ENCODE measurements at places on chromosomes 13 and 19.

DNA sequence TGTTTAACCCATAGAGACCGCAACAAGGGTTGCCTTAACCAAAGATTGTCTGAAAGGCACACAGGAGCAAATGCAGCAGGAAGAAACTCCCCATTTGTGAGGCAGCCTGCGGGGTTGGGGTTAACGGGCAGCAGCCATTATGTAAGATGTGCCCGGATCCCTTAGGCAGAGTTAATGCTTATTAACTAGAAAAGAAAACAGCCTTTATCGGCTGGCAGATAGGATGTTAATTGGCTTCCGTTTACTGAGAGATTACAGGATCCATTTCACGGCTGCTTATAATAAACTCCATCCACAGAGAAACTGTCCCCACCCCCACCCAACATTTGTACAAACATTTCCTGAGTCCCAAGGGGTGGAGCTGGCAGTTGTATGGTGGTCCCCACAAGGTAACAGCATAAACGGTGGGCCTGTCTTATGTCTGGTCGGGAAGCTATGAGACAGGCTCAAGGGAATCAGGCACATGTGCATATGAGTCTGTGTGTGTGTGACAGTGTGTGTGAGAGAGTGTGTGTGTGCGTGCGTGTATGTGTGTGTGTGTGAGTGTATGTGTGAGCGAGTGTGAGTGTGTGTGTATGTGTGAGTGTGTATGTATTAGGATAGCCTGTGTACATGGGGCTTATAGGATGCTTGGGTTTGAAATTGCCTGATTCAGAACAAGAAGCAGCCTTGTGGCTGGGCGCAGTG, 10.5 kb downstream of the SLC25A42 start:
- DNase-seq: no peak

DNA sequence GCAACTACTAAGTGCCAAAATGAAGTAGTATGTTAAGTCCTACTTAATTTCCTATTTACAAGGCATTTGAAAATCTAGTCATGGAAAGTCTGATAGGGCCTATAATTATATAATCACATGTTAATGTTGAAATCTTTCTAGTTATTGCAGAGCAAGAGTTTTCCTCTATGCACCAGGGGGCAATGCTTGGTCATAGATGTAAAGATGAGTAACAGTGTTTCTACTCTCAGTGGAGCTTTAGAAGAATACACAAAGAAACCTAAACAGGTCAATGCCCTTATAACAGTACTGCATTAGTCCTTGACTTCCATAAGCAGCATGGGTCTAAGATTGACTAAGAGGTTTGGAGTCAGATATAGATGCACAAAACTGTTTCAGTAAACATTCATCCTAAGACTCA, 218.7 kb downstream of the KCTD12 start:
- DNase-seq: no peak

- DNase-seq: no peak
Measured at GRCh38 chr13:33583398-33583797, 234.6 kb upstream of the RFC3 start.

- no peak for DNase-seq
Measured at GRCh38 chr13:50366488-50367174, 351.4 kb downstream of the KCNRG start.

DNA sequence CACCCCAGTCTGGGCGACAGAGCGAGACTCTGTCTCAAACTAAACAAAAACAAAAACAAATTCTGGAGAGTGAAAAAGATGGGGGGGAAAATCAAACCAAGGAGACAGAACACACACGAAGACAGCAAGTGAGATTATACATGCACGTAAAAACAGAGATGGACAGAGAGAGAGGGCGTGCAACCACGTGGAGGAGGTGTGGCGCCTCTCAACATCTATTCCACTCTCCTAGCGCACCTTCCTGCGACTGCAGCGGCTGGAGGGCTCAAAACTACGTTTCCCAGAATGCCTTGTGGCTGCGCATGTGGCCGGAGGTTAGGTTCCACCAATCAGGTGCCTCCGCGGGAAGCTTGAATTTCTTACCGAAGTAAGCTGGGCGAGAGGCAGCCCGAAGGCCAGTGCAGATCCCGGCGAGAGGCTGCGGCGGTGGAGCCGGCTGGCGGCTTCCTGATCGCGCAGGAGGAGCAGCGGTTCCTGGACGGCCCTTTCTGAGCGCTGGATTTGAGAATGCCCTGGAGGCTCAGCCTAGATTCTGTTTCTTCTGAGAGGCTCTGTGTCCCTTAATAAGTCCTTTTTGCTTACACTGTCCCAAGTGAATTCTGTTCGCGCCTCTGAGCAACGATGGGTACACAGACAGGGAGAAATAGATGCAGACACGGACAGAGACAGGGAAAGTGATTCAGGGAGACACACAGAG, 13.1 kb upstream of the NANOS2 start:
- peak; percentile 77 for DNase-seq

DNA sequence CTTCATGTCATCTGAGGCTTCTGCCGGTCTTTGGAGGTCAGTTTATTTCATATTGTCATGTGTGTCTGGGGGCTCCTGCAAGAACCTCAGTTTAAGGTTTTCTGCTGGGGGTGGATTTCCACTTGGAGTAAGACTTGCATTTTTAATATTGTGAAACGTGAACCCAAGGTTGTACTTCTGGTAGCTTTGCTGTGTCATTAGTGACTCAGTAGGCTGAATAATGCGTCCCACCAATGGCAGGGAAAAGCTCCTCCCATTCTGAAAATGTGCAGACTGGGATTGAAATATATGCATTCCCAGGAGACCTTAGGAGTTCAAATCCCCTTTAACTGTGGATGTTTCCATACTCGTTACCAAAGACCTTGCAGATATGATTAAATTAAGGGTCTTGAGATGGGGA, 46.2 kb downstream of the ING1 start:
- DNase-seq: no peak

DNA sequence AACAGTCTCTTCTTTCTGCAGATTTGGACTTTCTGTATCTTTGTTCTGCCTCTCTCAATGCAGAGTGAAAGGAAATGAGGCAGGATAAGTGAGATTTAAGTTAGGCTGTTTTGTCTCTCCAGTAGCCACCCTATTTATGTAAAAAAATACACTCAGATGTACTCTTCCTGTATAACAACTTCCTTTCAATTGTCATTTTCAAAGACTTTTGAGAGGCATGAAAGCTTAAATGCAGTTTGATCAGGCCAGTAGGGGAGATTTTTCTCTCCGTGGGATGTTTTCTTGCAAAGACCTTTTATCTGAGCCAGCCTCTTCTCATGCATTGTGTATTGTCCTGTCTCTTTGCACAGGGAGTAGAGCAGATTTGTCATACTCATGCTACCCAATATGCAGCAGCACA, 166.8 kb downstream of the SLITRK5 start:
- DNase-seq: no peak

DNA sequence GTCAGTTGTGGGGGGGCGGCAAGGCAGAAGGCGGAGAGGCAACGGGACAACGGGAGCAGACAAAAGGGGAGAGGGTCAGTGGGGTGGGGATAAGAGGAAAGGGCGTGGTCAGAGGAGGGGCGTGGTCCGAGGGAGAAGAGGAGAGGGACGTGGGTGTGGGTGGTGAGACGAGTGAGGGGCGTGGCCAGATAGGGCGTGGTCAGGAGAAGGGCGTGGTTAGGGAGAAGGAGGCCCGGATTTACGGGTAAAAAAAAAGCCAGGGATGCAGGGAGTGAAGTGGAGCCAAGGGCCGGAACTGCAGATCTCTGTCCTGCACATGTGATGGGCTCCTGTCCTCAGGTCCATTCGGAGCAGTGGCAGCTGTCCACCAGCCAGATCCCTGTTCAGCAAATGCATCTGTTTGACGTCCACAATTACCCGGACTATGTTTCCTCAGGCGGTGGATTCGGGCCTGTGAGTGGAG, 21.5 kb downstream of the CPT1C start:
- no peak for DNase-seq

GRCh38 chr19:35811317-35812219, 1.1 kb downstream of the PRODH2 start:
- no peak for DNase-seq

DNA sequence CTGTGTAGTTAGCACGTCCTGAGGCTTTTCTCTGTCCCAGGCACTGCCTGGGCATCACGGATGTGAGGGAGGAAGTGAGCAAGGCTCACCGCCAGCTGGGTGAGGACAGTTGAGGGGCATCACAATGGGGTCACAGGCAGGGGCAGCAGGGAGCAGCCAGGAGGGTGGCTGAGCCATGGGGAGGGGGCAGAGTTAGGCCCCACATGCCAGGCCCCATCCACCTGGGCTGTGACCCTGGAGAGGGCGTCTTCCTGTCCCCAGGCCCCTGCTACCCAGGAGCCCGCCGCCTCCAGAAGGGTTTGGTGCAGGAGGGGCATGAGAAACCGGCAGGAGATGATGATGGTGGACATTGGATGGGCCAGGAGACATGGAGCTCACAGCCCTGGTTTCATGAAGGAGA, 56.8 kb upstream of the F7 start:
- no peak for DNase-seq

DNA sequence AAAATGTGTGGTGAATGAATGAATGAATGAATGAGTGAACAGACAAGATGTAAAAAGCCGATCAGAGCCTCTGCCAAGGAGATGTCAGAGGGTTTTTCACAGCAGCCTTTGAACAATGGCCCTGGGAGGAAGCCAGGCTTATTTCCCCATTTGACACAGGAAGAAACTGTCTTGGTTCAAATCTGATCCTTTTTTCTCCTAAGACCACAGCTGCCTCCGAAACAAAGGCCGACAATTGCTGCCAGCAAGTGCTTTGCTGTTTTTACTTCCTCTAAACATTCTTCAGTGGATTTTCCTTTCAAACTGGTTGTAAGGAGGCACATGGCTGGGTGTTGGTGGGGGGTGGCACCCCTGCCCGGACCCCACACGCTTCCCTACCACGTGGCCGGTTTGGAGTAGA, 44.2 kb upstream of the HOMER3 start:
- DNase-seq: no peak

DNA sequence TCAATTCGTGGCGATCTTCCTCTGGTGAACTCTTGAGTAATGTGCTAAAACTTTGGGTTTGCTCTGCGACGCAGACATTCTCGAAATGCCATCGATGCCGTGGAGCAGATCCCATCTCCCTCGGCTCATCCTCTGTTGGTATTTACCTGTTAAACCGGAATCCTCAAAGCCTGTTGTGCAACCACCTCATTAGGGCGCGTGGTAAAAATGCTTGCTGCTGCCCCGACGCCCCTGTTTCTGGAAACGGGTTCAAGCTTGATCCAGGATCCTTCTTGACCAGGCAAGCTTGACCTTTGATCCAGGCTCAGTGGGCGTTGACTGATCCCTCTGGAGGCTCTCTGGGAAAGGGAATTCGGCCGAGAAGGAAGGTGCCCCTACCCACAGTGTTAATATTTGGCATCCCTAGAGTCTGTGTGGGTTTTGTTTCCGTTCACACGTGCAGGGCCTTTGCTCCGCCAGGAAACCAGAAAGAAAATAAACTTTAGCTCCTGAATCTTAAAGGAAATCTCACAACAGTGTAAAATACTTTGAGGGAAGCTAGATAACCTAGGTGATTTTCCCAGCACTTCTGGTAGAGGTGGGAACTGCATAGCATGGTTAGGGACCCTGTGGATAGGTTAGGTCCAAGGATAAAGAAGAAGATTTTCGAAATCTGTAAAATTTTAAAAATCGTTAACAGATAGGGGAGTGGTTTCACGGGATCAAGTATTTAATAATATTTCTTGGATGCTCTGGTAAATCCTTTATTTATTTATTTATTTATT, 1.1 kb downstream of the LSM14A start:
- DNase-seq: peak; percentile 28

- DNase-seq: no peak
Measured at GRCh38 chr13:66781241-66781640, 448.9 kb downstream of the PCDH9 start.

- DNase-seq: no peak
Measured at GRCh38 chr13:81153478-81153877, 812.6 kb upstream of the SPRY2 start.

GRCh38 chr19:53942001-53942786, 20.5 kb upstream of the CACNG8 start:
- no peak for DNase-seq

GRCh38 chr13:50437252-50437651, 406.2 kb downstream of the DLEU7 start:
- no peak for DNase-seq

GRCh38 chr13:112784811-112785482, 95.1 kb downstream of the ATP11A start:
- no peak for DNase-seq
